ENCODE measurements at places on chromosomes 11 and 22.
A peak's percentile ranks its signal among the peaks of the same experiment; 100 is the strongest.

DNA sequence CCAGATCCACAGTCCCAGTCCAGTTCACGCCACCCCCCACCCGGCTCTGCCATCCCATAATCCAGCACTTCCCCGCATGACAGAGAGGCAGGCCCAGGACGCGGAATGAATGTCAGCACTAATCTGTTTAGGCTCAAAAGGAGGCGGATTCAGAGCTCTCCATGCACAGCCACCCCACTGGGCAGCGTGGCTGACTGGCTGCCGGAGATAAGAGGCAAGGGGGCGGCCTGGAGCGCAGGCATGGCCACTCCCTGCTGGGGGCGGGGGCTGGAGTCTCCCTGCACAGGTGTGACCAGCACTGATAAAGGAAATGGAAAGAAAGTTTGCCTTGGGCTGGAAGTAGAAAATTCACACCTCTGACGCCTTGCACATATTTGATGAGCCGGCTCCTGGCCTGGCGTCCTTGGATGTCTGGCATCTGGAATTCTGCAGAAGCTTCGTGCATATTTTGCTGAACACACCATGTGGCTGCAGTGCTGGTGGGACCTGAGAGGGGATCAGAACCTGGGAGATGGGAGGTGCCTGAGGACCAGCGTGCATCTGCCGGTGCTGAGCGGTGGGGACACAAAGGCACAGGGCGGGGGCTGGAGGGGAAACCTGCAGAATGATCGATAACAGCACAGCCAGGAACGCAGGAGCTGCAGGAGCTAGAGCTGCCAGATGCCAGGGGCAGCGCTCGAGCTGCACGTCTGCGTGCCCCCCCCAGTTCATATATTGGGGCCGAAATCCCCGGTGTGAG lies 344.4 kb downstream of the CTTN start:
- no peak for DNase-seq

DNA sequence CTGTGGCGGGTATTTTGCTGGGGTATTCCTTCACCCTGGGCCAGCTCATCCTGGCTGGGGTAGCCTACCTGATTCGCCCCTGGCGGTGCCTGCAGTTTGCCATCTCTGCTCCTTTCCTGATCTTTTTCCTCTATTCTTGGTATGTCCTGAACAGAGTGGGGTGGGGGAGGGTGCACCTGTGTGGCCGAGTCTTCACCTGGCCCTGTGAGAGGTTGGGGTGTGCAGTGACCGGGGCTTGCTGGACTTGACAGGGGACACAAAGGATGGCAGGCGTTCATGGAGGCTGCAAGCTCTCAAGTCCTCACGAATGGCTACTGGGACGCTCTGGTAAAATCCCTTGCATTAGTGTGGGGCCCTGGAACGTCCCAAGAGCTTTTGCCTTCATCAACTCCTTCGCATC lies 39.3 kb downstream of the CAPN1 start:
- DNase-seq = no peak

DNA sequence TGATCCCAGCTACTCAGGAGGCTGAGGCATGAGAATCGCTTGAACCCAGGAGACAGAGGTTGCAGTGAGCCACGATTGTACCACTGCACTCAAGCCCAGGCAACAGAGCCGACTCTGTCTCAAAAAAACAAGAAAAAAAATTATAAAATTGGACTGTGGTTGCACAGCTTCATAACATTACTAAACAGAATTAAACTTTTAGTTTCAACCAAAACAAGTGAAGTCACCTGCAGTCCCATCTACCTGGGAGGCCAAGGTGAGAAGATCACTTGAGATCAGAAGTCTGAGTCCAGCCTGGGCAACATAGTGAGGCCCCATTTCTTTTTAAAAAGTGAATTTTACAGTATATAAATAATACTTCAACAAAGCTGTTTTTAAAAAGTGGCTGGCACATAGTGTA lies 47.8 kb upstream of the CD5 start:
- DNase-seq = no peak

DNA sequence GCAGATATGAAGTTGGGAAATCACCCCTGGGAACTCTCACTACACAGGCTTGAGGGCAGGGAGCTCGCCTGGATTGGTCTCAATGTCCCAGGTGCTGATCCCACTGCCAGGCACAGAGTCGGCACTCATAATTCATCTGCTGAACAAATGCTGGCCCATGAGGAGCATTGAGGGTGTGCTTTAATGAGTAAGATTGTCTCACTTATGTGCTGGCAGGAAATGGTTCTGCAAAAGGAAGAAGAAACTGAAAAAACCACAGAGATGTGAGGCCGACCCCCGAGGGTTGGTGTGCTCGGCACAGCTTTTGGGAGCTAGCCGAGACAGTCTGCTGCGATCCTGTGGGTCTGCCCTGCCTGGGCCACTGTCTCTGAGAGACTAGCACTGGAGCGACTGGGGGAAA lies 9.4 kb downstream of the PLAAT2 start:
- peak; percentile 34 for DNase-seq

DNA sequence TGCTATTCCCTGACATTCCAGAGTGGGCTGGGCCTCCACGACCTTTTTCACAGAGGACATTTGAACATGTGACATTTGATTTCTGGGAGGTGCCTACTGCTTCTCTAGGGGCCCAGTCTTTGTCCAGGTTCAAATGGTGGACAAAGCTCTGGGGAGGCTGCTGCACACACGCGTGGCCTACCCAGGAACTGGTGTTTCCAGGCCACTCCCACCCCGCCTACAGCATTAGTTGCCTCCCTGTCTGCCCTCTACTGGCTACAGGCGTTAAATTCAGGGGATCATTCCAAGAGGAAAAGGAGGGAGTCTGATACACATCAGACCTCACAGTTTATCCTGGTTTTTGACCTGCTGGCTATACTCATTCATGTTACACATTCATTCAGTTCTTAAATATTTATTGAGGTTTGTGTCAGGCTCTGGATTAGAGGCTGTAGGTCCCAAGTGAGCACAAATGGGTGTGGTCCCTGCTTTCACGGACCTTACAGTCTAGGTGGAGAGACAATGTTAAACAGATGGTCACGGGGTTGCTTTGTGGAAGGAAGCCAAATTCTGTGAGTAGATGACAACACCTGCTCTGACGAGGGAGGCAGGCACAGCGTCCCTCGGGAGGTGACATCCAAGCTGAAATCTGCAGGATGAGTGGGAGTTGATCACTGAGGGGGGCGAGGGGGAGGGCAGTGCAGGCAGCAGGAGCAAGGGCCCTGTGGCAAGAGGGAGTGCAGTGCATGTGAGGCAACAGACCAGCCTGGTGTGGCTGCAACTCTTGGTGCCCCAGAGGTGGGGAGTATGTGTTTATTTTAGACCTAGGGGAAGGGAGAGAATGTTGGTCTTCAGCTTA lies 11.8 kb downstream of the TUB start:
- DNase-seq = peak; percentile 14

- DNase-seq = no peak
Observed at GRCh38 chr22:39303358-39303757, 16.1 kb downstream of the RPL3 start.

- DNase-seq = no peak
Observed at GRCh38 chr22:29062286-29062821, 723 bp upstream of the C22orf31 start.

DNA sequence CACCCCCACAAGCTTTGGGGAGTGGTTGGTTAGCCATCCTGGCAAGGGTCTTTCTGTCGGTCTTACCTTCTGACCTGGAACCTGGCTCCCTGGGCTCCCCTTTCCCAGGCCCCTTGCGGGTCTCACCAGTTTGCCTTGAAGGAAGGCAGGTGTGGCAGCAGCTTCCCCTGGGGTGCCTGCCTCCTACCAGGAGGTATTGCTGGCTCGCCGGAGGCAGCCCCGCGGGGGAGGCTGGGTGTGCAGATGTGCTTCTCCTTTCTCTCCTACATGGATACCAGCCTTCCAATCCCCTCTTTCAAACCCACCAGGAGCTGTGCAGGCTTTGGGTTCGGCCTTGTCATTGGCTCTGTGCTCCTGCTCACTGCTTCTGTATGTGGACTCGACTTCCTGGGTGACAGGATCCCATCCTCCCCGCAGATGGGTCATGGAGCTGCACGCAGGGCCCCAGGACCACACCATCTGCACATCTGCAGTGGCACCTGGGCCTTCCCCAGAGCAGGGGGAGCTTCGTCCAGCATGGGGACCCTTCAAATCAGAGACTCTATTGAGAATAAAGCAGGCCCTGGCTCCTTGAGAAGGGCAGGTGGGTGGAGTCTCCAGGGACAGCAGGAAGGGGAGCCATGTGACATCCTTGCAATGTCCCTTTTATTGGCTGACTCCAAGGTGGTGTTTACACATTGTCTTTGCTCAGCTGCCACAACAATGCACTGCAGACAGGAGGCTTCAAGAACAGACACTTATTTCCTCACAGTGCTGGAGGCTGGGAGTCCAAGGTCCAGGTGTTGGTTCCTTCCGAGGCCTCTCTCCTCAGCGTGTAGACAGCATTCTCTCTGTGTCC lies 592.0 kb downstream of the BRD1 start:
- no peak for DNase-seq

GRCh38 chr22:39574779-39575551 lies 4.4 kb downstream of the CACNA1I start:
- no peak for DNase-seq

- no peak for DNase-seq
Observed at GRCh38 chr22:25492841-25493734, 71.4 kb upstream of the GRK3 start.

DNA sequence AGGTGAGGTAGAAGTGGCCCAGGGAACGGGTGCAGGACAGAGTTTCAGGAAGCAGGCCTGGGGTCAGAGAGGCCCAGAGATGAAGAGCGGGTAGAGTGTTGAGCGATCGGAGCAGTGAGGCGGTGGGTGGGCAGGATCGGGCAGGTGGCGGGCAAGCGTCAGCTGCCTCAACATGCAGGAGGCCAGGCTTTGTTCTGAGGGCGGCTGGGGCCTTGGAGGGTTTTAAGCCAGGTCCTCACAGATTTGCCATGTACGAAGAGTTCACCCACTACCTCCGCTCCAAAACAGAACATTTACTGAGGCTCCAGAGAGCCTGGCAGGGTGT lies 29.4 kb downstream of the FLRT1 start:
- no peak for DNase-seq

DNA sequence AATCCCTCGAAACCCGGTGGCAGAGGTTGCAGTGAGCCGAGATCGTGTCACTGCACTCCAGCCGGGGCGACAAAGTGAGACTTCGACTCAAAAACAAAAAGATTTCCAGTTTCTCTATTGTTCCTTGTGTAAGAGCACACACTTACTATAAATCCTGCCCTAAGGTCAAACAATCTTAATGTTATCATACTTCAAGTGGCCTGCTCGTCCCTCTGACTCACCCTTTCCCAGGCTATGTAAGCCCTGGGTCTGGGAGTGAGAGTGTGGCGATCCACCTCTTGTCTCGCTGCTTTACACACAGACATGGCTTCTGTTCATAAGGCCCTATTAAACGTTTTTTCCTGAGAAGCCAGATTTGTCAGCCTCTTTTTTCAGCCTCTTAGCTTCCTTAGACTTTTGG lies 24.4 kb upstream of the A4GALT start:
- DNase-seq = no peak

DNA sequence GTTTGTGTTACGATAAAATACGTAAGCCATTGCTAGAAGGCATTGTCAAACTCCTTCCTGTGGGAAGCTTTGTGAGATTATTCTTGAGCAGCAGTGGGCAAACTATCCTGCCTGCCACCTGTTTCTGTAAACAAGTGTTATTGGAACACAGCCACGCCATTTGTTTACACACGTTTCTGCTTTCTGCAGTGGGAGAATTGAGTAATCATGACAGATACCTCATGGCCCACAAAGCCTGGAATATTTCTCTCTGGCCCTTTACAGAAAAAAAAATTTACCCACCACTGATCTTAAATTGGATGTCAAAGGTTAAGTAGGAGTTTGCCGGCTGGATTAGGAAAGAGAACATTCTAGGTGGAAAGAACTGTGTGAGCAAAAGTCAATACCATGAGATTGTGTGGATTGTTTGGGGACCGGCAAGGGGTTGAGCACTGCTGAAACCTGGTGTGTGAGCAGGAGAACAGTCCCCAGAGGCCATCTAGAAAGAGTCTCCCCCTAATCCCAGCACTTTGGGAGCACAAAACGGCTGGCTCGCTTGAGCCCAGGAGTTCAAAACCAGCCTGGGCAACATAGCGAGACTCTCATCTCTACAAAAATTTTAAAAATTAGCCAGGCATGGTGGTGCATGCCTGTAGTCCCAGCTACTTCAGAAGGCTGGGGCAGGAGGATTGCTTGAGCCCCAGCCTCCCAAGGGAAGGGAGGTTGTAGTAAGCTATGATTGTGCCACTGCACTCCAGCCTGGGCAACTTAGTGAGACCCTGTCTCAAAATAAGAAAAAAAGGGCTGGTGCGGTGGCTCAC lies 6.0 kb upstream of the PLA2G6 start:
- no peak for DNase-seq

- no peak for DNase-seq
Observed at GRCh38 chr11:71199226-71199820, 53.1 kb downstream of the SHANK2 start.

- DNase-seq = no peak
Observed at GRCh38 chr11:697811-698311, 2.2 kb downstream of the TMEM80 start.

GRCh38 chr22:46069521-46070214 lies 80.7 kb upstream of the PPARA start:
- no peak for DNase-seq

GRCh38 chr11:19422276-19422675 lies 181.5 kb upstream of the E2F8 start:
- DNase-seq = no peak

- no peak for DNase-seq
Observed at GRCh38 chr22:27194096-27194748, 536.8 kb downstream of the MIAT start.

DNA sequence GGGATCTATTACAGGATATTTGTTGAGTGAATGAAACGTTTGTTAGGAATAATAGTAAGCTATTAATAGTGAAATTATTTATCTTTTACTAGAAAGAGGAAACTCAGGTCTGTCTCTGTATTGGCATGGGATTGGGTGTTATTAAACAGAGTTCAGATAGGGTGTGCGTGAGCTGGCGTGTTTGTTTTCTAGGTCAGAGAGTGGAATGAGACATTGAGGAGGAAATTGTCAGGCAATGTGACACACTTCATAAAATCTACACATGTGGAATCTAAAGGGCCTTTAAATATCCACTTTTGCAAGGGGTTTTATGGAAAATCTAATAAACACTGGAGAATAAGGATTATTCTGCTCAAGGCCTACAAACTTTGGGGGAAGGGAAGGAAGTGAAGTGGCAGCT lies 552.9 kb downstream of the NTM start:
- DNase-seq = no peak

Data from stimulated activated CD4-positive, alpha-beta T cell treated with anti-CD3 and anti-CD28 coated beads, Interleukin-2, amount 100 ng/mL, for 4 hours (primary cell).